PC-3 (cell line): ENCODE measurements at places on chromosomes 2 and 18.

DNA sequence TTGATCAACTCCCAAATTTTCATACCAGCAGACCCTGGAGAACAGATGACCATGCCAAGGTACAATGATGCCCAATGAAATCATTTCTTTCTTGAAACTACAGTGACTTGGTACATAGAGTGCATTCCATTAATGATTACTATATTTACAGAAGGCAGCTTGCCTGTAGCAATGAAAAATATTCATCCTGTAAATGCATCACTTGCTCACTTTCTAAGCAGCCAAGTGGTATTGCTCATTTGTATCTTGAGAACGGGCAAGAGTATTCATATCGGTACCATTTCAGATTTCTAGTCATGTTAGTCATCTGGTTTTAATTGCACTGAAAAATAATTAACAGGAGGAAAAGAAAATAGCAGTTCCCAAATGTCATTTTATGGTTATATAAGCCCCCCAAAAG is 59.6 kb downstream of the VIL1 start:
- no peak for DNase-seq

DNA sequence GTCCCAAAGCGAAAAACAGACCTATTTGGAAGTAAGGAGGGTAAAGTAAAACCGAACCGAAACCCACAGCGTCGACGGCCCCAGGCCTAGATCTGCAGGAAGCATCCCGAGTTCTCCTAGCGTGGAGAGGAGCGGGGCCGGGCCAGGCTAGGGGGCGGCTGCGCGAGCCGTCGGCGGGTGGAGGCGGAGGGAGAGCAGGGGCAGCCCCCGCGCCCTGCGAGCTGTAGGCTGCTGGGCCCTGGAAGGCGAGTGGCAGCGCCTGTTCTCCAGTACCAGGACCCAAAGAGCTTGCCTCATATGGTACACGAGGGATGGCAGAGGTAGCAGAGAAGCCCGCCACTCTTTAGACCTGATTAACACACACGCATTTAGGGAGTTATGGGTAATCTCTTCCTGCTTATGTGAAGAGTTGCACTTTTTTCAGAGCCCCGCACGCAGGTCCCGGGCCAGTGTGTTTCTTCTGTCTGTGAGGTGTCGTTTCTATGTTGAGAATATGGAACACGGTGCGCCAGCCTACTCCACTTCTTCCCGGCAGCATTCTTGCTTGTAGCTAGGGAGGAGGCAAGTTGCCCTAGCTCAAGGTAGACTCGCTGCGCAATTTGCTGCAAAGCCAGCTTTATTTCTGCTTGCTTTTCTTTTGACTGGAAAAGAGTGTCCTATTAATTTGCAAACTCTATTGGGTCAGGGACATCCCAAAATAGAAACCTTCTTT is 71.1 kb downstream of the ARHGEF33 start:
- DNase-seq: no peak

- DNase-seq: no peak
Measured at GRCh38 chr2:71939588-71940535, 207.8 kb downstream of the CYP26B1 start.

GRCh38 chr2:204713211-204713610 is 167.9 kb downstream of the PARD3B start:
- no peak for DNase-seq

DNA sequence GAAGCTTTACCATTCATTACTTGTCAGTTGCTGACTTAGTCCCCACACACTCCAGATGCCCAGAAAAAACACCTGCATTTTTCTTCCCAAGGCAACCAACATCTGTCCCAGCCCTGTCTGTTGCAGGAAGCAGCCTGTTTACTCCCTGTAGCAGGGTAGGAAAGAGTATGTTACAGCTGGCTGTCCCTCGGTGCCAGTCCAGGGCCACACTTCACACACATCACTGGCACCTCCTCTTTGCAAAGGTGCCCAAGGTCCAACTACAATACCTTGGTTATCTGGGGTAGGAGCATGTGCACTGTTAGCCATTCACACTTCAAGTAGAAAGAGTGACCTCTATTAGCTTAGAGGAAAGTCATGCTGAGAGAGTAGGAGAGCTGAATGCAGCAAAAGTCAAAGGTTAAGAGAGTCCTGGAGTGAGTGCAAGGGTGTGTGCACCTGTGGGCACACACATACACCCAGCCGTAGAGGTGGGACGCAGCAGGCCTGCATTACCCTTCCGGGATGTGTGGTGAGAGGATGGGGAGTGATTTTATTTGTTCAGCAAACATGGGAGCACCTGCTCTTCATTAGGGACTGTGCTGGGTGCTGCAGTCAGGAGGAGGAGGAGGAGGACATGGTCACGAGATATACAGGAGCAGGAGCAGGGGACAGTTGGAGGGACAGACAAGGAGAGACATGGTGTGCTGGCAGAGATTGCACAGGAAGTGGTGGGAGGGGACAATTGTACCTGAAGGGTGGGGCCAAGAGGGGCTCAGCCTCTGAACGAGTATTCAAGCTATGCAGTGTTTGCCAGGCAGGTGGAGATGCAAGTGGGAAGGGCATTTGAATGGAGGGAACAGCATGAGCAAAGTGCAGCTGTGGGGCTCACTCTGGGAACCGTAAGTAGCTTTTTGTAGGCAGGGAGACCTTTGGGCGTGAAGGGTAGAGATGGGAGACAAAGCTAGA is 69.8 kb downstream of the TSN start:
- DNase-seq: no peak

GRCh38 chr2:219459460-219460311 is 25.0 kb downstream of the SPEG start:
- DNase-seq: peak; percentile 51

GRCh38 chr18:56097621-56098020 is 509.6 kb upstream of the TCF4 start:
- DNase-seq: no peak

- no peak for DNase-seq
Measured at GRCh38 chr18:79274823-79275222, 120.9 kb upstream of the NFATC1 start.

GRCh38 chr2:126769118-126769517 is 113.2 kb downstream of the GYPC start:
- DNase-seq: no peak

DNA sequence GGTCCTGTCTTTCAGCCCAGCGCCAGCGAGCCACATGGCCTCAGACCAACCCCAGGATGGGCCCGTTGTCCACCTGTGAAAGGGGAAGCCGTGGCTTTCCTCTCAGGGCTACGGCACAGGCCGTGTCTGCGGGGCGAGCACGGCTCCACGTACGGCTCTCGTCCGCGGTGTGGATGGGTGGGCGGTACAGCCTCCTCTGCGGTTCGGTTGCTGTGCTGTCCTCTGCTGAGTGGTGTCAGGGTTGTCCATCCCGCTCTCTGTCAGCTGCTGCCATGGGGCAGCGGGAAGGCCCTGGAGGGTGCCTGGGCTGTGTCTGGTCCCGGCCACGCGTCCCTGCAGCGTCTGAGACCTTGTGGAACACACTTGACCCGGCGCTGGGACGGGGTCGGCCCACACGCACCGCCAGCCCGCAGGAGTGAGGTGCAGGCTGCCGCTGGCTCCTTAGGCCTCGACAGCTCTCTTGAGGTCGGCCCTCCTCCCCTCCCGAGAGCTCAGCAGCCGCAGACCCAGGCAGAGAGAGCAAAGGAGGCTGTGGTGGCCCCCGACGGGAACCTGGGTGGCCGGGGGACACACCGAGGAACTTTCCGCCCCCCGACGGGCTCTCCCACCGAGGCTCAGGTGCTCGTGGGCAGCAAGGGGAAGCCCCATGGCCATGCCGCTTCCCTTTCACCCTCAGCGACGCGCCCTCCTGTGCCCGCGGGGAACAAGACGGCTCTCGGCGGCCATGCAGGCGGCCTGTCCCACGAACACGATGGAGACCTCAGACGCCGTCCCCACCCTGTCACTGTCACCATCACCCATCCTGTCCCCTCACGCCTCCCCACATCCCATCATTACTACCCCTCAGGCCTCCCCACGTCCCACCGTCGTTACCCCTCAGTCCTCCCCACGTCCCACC is 128.7 kb downstream of the NFATC1 start:
- DNase-seq: no peak

DNA sequence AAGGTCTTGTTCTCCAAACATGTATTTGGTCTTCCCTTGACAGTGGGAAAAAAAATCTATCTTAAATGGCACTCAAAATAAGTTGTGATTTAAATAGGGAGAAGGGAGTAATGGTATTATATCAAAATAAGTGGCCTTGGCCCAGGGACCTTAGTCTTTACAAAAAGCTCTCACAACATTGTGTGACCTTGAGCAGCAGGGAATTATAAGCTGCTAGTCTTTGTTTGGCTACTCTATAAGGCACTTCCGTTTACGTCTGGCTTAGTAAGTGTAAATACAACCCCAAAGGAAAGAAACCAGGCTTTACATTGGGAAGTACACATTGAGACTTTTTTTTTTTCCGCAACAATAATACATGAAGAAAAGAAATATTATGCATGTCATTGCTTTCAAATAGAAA is 734.0 kb upstream of the LINC00305 start:
- DNase-seq: no peak

DNA sequence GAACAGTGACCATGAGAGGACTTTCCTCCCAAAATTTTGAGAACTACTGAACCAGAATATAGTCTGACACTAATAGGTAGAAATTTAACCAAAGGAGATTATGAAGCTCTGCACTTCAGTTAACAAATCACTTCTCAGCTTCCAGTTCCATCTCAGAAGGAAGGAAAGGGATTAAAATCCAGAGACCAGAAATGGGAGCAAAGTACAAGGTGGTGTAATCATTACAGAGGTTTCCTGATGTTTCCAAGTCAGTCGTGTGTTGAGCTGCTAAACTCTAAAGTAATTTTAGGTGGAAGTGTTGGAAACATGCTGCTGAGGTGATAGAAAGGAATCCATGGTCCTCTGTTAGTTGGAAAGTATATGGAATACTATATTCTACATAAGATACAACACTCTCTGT is 10.8 kb downstream of the TYMS start:
- DNase-seq: no peak

DNA sequence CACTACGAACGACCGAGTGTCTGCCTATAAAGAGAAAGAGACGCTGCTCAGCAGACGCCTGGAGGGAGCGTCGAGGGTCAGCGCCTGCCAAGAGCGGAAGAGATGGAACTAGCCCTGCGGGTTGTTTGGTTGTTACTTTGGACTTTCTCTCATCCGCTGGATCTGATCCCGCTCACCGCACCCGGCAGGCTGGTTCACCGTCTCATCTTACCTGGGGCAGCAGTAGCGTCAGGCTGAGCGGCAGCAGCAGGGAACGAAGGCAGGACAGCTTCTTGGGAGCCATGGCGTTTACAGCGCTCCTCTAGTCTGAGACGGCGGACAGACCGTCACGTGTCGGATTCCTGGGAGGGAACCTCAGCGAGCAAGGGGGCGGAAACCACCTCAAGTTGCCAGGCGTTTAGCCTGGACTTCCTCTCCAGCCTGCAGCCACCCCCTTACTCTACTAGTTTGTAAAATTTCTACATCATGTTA is 1.9 kb downstream of the GLB1L start:
- no peak for DNase-seq

- DNase-seq: no peak
Measured at GRCh38 chr2:64319896-64320295, 134.1 kb upstream of the LGALSL start.

- no peak for DNase-seq
Measured at GRCh38 chr18:54280220-54280569, 10.9 kb downstream of the POLI start.

- no peak for DNase-seq
Measured at GRCh38 chr18:35095983-35096676, 54.9 kb downstream of the MAPRE2 start.

DNA sequence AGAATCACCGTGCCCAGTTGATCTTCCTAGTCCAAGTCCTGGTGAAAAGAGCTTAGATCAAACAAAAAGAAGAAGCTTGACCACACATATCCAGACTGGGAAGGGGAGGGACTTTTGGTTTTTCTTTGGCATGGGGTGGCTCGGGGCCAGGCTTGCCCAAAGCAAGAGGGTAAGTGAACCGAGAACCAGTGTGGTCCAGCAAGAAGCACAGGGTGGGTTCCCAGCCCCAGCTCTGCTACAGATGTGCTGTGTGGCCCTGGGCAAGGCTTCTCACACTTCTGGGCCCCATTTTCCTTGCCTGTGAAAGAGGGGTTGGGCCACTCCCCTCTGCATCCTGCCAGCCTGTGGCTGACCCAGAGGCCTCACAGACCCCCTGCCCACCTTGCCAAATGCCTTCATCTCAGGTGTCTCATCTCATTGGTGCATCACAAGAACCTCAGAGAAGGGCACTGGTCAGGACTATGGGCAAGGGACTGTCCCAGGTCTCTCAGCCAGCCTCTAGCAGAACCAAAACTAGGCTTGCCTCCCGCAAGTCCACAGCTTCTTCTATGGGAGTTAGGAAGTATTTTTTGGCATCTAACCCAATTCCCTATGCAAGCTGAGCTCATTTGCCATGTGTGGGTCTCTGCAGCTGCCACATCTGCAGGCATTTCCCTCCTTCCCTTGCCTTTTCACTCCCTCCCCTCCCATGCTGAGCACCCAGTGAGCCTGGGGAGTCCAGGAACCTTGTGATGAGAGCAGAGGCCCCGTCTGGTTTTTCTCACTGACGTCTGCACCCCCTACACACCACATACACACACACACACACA is 6.9 kb downstream of the ATP6V1B1 start:
- no peak for DNase-seq

- DNase-seq: no peak
Measured at GRCh38 chr18:79982736-79983135, 5.6 kb downstream of the TXNL4A start.

GRCh38 chr2:119441376-119442225 is 9.9 kb downstream of the TMEM37 start:
- DNase-seq: no peak

DNA sequence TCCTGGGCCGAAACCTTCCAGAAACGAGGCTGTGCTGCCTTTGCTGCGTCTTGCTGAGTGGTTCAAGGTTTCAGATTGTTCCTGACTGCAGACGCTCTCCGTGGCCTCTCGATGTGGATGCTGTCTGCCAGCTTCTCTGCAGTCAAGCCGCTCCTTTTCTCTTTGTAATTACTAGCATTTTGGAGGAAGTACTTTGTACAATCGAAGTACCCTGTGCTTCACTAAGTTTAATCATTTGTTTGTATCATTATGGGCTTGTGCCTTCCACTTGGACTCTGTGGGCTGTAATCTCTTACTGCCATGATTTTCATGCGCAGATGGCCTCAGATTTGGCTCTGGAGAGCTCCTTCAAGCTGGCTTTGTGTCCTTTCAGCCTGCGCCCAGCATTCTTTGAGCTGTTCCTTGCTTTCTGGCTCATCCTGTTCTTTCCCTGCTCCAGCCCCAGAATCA is 49.3 kb downstream of the TRAF3IP1 start:
- no peak for DNase-seq
